H4 (cell line): ENCODE measurements at places on chromosomes 5 and 9. TPM values are rescaled to one million over a fixed set of nuclear protein-coding genes. Genes with fewer than 3 reads are reported as not detected.

FAM221B gene
- not detected in 2 replicates for total RNA-seq

DNA sequence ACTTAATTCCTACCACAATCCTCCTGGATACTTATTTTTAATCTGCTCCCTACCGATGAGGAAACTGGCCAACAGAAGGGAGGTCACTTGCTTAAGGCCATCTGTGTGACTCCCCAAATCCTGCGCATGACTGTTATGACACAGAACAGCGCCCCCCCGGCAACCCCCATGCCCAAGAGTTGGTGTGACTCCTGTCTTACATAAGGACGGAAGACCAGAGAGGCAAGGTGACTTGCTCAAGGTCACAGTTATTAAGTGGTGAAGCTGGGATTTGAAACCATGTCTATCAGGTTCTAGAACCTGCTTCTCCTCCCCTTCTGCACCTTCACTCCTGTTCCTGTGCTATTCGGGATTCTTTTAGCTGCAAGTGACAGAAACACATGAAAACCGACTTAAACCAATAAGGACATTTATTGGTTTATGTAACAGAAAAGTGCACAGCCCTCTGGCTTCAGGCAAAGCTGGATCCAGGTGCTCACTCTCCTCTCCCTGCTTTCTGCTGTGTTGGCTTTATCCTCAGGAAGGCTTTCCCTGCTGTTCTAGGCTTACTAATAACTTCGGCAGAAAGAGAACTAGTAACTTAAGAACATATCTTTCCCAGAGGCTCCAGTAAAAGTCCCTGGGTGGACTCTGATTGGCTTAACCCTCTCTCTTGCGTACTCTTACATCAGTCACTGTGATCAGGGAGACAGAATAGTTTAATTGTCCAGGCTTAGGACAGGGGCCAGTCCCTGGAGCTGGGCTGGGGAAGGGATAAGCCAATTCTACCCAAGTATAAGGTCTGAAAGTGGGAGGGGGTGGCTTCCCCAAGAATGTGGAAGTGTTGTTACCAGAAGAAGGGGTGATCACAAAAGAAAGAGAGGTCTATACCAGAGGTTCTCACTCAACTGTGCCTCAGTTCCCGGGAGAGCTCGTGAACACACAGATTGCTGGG lies 43.7 kb downstream of the FGF18 start:
- DNase-seq = no peak

DNA sequence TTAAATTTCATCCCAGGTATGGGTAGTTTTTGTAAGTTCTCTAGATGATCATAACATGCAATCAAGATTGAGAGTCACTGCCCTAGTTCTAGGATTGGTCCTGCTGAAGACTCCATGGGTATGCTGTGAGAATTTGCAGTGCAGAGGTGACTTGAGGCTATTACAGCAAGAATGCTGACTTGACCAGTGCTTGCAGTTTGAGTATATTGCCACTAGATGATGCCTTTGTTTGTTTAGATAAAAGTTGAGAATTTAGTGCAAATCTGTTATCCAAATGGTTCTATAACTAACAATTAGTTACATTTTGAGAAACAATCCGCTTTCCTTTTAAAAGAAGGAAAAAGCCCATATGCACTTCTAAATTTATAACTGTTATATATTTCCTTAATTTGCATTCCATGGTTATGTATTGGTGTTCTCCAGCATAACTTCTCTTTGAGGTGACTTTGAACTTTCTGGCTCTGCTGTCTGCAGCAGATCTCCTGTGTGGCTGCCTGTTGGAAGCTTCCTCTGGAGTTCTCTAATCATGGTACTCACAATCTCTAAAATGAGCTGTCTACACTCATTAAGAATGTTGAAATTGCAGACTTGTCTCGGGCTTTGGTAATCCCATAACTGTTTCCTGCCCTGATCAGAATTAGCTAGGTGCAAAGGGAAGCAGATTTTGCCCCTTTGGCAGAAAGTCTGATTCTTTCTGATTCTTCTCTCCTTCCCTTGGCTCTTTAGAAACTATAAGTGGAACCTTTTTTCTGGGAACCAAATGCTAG lies 24.9 kb downstream of the MELK start:
- peak; percentile 69 for DNase-seq

GRCh38 chr5:153267506-153267905 lies 223.0 kb upstream of the GRIA1 start:
- DNase-seq = no peak

- DNase-seq = no peak
These were observed 339.7 kb downstream of the RAB3C start for GRCh38 chr5:58922461-58923171.

- DNase-seq = no peak
These were observed 1556.7 kb downstream of the FOXD4L5 start for GRCh38 chr9:63728287-63728686.

- no peak for DNase-seq
These were observed 2.8 kb downstream of the HTR4 start for GRCh38 chr5:148651528-148651927.
